Stimulated activated effector memory CD8-positive, alpha-beta T cell treated with anti-CD3 and anti-CD28 coated beads, Interleukin-12 subunit alpha, Interleukin-12 subunit beta, amount 100 ng/mL, for 72 hours (primary cell): ENCODE measurements at places on chromosomes 2 and 18.

- peak; percentile 26 for DNase-seq
These were observed 202.8 kb upstream of the TWIST2 start for GRCh38 chr2:238645095-238645494.

- DNase-seq = peak; percentile 20
These were observed 29.9 kb upstream of the RUFY4 start for GRCh38 chr2:218039171-218039570.

- DNase-seq = no peak
These were observed 240.4 kb downstream of the IKZF2 start for GRCh38 chr2:212911011-212911410.

GRCh38 chr18:79950515-79951341 is 725 bp downstream of the SLC66A2 start:
- no peak for DNase-seq

GRCh38 chr2:239366740-239367139 is 34.1 kb downstream of the HDAC4 start:
- no peak for DNase-seq

DNA sequence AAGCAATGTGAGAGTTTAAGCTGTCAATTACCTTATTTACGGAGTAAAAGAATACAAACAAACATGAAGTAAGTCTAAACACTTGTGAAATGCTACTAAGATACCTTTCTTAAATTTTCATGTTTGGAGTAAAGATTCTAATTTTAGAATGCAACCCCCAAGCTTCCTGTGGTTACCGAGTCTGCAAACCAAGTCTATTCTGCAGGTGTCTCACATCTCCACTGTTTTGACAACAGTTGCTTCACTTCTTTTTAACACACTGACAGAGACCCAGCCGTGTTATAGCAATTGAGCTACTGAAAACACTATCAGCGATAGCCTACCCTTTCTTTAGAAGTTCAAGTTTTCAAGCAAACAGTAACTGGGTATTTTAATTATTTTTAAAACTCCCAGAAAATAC is 608.3 kb downstream of the ERBB4 start:
- no peak for DNase-seq

GRCh38 chr2:197628043-197628500 is 47.3 kb downstream of the RFTN2 start:
- DNase-seq = no peak

DNA sequence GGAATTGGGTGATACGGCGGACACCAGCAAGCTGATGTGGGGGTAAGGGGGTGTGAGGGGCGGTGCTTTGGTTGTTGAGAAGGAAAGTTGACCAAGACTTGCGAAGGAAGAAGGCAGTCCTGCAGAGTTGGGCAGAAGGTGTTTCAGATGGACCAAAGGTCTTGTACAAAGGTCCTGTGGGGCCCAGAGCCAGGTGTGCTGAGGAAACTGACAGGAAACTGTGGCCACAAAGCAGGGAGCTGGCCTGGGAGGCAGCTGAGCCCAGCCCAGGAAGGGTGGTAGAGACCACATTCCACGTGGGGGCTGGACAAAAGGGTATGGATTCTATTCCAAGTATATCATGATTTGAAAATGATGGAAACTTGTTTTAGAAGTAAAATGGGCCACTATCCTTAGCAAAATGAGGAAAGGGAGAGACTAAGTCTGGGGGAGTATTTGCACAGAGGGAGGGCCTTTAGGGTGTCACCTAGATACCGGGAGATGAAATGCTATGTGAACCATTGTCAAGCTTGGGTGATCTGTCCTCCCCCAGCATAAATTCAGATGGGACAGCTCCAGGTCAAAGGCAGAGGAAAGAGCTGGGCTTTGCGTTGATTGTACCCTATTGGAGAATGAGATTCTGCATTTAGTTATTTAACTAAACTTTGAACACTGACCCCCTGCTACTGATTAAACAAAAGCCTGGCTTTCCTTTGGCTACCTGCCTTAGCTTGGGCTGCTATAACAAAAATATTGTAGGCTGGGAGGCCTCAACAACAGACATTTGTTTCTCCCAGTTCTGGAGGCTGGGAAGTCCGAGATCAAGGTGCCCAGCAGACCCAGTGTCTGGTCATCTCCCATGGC is 4.3 kb upstream of the EDAR start:
- no peak for DNase-seq

GRCh38 chr2:219542931-219543595 is 546 bp downstream of the CHPF start:
- peak; percentile 59 for DNase-seq

GRCh38 chr18:70116949-70117348 is 88.5 kb downstream of the RTTN start:
- no peak for DNase-seq

DNA sequence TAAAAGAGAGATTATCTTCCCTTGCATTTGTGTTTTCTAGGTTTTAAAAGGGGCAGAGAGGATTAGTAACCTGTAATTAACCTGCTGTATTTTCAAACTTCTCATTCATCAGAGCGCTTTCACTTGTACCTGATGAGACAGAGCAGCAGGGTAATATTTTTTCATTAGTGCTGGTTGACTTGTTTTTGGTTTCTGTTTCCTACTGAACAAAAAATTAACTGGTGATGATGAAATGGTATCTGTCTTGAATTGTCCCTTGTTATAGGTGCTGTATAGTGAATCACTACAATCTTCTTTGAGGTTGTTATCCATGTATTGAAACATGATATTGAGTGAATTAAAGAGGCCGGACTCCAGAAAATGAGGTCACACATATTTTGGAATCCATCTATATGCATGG is 37.9 kb downstream of the CDH20 start:
- no peak for DNase-seq

- DNase-seq = no peak
These were observed 32.9 kb upstream of the CSRNP3 start for GRCh38 chr2:165436559-165436958.

GRCh38 chr2:10486601-10487079 is 38.5 kb upstream of the ODC1 start:
- no peak for DNase-seq

DNA sequence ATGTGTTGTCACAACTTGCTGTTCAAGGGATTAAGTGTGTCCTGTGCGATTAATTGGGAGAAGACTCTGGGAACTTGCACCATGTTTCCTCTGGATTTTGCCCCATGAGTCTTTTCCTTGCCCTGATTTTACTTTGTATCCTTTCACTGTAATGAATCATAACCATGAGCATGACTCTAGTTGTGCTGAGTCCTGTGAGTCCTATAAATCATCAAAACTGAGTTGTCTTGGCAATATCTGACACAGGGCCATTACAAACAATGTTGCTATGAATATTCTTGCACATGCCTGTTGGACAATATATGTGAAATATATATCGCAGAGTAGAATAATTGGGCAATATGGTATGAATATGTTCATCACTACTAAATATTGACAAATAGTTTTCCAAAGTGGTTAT is 56.5 kb upstream of the COL5A2 start:
- DNase-seq = no peak

- no peak for DNase-seq
These were observed 239.0 kb downstream of the ZNF521 start for GRCh38 chr18:25112821-25113434.

- DNase-seq = no peak
These were observed at the start of gene NCK2 for GRCh38 chr2:105744909-105745853. TSS of gene NCK2 (plus strand) at chr2:105744912. CDS start at chr2:105855064, 110,152 bp downstream.
